Activated T-cell treated with anti-CD3 and anti-CD28 coated beads for 1 hour (primary cell): ENCODE measurements at places on chromosomes 13 and 19.

GRCh38 chr13:32409561-32410421, 18.1 kb downstream of the N4BP2L1 start:
- DNase-seq: no peak

DNA sequence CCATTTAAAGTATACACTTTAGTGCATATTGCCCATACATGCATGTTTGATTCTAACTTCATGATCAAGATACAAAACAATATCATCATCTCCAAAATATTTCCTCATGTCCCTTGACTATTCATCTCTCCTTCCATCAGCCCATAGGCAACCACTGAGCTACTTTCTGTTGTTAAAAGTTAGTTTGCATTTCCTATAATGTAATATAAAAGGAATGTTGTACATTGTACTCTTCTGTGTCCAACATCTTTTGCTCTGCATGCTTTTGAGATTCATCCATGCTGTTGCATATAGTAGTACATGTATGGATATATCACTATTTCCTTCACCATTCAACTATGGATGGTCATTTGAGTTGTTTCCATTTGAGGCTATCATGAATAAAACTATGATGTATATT, 74.7 kb downstream of the ITGBL1 start:
- no peak for DNase-seq

- DNase-seq: no peak
Measured at GRCh38 chr19:11025445-11025844, 63.8 kb upstream of the LDLR start.

GRCh38 chr13:28750187-28751045, 31.6 kb upstream of the SLC46A3 start:
- no peak for DNase-seq

DNA sequence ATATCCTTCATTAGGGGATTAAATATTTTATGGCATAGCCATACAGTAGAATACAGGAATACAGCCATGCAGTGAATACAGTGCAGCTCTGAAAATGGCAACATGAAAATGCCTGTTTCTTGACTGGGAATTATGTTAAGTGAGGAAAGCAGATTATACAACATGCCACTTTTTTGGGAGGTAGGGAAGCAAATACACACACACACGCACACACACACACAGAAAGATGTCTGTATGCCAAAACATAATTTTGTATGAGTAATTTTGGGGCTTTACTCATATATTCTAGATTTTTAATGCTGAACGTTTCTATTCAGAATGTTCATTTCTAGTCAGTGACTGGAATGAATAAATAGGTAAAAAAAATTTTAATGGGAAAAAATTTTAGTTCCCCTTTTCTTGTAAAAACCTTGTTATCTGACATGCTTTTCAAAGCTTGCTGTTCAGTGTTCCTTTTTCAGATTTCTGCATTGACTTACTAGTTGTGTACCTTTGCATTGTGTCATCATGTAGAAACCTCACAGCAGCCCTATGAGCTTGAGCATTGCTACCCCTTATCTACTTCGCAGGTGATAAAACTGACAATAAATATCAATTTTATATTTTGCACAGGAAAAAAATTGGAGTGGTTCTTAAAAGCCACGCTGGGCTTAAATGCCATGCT, 7.8 kb downstream of the GPR183 start:
- no peak for DNase-seq

DNA sequence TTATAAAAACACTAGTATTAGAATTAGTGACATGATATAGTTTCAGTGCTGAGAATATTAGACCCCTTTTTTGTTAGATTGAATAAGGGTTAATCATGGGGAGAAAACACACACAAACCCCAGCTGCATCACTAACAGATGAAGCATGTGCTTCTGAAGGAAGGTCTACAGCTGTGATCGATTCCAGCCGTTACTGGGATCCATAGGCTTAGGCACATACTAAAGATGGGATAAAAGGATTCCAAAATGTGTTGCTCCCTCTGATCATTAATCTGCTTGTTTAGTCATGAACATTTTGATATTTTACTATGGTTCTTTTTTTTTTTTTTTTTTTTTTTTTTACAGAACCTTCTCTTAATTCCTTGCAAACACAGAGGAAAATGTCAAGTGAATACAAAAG, 1591.3 kb downstream of the EFNB2 start:
- DNase-seq: no peak

- DNase-seq: no peak
Measured at GRCh38 chr13:86085890-86086289, 286.7 kb upstream of the SLITRK6 start.

GRCh38 chr19:37920591-37921450, 13.8 kb downstream of the SIPA1L3 start:
- DNase-seq: no peak

DNA sequence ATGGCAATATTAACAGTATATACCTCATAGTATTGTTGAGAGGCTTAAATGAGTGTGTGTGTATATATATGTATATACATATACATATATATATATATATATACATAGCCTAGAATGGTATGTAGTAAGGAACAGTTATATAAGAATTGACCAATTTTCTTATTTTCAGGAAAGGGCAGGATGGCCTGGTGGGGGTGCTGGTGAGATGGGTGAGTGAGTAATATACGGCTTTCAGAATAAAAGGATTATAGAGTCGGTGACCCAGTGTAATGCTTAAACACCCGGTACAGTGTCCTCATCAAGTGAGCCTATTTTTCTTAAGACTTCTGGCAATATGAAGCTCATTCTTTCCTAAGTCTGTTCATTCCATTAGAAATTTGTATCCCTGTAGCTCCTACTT, 11.7 kb upstream of the FAM216B start:
- DNase-seq: no peak

DNA sequence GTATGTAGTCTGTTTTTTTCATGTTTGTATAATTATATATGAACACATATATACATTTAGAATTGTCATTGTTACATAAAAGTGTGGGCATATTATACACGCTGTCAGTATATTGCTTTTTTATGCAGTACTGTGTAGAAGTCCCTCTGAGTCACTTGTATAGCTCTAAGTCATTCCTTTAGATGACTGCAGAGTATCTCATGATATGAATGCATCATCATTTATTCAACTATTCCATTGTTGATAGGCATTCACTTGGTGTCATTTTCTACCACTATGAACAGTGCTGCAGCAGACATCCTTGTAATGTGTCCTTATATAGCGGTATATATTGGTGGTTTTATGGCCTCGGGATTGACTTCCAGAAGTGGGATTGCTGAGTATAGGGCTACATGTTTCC, 15.3 kb downstream of the RFXAP start:
- no peak for DNase-seq

DNA sequence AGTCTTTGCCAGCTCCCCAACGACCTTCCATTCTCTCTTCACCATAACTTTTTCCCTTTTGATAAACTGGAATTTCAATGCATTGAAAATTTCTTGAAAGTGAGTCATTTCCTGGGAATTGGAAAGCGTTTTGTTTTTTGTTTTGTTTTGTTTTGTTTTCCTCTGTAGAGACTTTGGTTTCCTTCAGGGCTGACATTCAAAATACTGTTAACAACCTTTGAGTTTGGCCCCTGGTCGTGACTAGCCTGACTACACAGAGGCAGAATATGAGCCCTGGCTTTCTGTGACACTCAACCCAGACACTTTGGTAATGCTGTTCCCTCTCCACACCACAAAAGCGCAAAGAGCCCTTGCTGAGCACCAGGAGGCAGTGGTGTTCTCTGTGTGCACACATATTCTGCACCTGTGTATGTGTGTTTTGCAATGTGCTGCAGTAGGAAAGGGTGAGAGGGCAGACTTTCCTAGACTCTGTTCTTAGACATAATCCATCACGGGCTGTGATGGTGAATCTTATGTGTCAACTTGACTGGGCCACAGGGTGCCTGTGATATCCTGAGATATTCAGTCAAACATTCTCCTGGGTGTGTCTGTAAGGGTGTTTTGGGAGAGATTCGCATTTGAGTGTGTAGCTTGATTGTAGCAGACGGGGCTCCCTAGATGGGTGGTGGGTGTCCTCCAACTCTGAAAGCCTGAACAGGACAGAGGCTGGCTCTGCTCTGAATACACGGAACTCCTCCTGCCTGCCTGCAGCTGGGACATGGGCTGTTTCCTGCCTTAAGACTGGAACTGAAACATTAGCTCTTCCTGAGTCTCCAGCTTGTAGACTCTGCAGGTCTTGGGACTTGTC, 29.5 kb upstream of the ANKRD10 start:
- no peak for DNase-seq

- no peak for DNase-seq
Measured at GRCh38 chr13:35965226-35965927, 165.8 kb downstream of the DCLK1 start.
